A172 (cell line): ENCODE measurements at places on chromosomes 13 and 19. TPM values are rescaled to one million over a fixed set of nuclear protein-coding genes. Genes with fewer than 3 reads are reported as not detected.

DNA sequence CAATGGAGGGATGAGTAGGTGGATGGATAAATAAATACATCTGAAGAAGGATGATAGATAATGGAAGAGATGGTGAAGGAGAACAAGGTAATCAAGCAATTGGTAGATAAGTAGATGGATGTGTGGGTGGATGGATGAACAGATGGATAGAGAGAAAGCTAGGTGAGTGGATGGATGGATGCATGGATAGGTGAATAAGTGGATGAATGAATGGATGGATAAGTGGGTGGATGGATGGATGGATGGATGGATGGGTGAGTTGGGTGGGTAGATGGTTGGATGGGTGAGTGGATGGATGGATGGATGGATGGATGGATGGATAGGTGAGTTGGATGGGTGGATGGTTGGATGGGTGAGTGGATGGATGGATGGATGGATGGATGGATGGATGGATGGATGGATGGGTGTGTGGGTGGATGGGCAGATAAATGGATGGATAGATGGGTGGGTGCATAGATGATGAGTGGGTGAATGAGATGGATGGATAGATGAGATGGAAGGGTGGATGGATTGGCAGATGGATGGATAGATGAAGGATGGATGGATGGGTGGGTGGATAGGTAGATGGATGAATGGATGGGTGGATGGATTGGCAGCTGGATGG, 6.3 kb downstream of the SEMA6B start:
- no peak for DNase-seq

GRCh38 chr13:45859705-45860104, 8.2 kb upstream of the SIAH3 start:
- no peak for DNase-seq

- DNase-seq: no peak
Observed at GRCh38 chr19:10861103-10861651, 10.2 kb upstream of the CARM1 start.

- DNase-seq: no peak
Observed at GRCh38 chr13:109148243-109148642, 518.8 kb downstream of the MYO16 start.

DNA sequence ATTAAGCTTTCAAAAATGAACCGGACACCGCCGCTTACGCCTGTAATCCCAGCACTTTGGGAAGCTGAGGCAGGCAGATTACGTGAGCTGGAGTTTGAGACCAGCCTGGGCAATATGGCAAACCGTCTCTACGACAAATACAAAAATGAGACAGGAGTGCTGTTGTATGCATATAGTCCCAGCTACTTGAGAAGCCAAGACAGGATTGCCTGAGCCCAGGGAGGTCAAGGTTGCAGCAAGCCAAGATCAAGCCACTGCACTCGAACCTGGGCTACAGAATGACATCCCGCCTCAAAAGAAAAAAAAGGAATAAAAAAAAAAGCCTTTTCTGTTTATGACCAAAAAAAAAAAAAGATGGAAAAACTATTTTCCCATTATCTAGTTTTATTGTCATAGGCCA, 96.4 kb downstream of the RBM26 start:
- DNase-seq: no peak

GRCh38 chr19:10018786-10019185, 5.5 kb downstream of the RDH8 start:
- no peak for DNase-seq

- no peak for DNase-seq
Observed at GRCh38 chr13:33426131-33426530, 140.6 kb upstream of the STARD13 start.

GRCh38 chr19:50263176-50263575, 59.8 kb downstream of the MYH14 start:
- DNase-seq: no peak

DNA sequence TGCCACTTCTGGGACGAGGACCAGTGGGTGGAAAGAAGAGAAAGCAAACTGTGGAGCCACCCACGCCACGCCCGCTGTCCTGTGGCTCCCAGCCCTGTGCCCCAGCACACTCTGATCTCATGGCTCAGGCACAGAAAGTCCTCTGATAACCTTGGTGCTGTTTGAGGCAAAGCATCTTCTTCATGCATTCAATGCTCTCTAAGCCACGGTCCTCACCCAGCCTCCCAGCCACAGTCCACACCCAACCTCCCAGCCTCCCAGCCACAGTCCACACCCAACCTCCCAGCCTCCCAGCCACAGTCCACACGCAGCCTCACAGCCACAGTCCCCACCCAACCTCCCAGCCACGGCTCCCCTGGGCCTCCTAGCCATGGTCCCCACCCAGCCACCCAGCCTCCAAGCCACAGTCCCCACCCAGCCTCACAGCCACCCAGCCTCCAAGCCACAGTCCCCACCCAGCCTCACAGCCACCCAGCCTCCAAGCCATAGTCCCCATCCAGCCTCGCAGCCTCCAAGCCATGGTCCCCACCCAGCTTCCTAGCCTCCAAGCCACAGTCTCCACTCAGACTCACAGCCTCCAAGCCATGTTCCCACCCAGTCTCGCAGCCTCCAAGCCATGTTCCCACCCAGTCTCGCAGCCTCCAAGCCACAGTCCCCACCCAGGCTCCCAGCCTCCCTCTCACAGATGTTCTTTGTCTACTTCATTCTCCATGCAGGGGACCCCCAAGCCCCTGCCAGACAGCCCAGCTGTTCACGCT, 74.9 kb downstream of the SOX1 start:
- DNase-seq: no peak

DNA sequence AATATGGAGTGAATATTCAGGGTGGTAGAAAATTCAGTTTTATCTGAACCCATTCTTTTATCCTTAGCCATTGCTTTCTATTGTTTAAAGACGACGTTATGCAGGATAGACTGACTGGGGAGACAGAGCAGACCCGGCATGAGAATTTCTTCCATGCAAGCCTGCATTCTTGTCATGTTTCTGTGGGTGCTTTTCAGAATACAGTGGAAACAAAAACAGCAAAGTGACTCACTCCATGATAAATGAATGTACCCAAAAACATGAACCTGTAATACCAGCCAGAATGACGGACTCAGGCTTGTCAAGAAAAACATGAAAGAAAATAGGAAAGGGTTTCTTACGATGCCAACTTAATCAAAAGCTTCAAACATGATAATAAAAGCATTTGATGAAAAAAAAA, 924.0 kb downstream of the EFNB2 start:
- DNase-seq: peak; percentile 59

DNA sequence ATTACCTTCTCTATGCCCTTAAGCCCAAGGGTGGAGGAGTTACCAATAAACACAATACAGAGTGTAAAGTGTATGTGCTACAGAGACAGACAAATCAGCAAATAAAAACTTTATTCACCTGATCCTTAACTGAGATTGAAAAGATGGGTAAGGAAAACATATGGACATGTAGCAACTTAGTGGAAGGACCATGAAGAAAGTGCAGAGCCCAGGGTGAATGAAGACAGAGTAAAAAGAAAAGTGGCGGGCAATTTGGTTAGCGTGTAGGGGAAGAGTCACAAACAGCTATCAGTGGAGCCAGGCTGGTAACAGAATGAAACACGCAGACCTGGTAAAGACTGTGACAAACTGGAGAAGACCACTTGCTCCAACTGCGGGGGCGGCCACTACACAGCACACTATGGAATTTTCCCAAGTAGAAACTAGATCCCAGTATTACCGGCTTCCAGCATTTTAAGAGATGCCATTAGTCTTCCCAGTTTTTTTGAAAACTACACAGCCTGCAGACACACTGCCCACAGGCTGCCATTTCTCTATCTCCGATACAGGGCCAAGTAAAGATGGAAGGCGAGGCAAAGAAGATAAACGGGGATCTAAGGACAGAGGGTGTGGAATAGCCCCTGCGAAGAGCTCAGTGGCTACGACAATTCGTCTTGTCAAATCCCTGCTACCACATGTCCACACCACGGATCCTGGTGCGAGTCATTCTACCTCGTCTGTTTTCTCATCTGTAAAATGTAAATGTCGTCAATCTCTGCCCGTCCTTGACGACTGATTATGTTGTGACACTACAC, 1.2 kb downstream of the UQCRFS1 start:
- DNase-seq: no peak

GRCh38 chr13:94478913-94479312, 569 bp downstream of the DCT start:
- no peak for DNase-seq

- no peak for DNase-seq
Observed at GRCh38 chr19:32773126-32773525, 53.6 kb downstream of the TDRD12 start.

GRCh38 chr13:36046672-36047071, 84.5 kb downstream of the DCLK1 start:
- DNase-seq: no peak

Gene TMEM59L
- 5.2 and 5.4 TPM in 2 replicates for total RNA-seq

Gene PSG1
- 0.43 and 1.5 TPM in 2 replicates for total RNA-seq

Gene UPK1A
- total RNA-seq: 0.17 TPM in 1 of 2 replicates, not detected in the other

Gene FBXO17
- total RNA-seq: 15.1 and 21.9 TPM in 2 replicates

Gene ZNF835
- total RNA-seq: not detected in 2 replicates

Gene KLC3
- not detected in 2 replicates for total RNA-seq
